ENCODE measurements at places on chromosomes 12 and 14.

GRCh38 chr14:73795974-73796373 is 55.7 kb upstream of the PTGR2 start:
- DNase-seq: no peak

DNA sequence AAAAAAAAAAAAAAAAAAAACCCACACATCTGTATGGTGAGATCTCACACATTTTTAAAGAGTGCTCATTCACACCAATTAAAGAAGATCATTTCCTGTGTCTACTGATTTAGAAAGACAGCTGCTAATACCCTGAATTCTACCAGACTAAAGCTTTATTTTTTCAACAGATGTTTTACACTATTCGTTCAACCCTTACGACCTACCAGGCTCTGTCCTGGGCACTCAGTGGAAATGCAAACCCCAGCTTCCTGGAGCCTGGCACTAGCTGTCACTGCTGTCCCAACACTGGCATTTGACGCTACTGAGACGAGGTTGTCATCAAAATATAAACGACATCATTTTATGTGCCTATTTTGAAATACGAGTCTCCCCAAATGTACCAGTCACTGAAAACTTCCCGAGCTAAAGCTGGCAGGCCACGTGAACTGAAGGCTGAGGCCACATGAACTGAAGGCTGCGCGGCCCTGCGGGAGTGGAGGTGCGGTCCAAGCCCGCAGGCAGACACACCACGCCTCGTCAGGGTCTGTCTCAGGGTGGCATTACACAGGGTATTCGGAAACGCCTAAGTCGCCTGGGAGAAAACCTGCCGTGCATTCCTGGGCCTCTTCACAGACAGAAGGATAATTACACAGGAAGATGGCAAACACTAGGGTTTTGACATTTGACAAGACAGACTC is 27.2 kb downstream of the SLC15A4 start:
- DNase-seq: no peak

DNA sequence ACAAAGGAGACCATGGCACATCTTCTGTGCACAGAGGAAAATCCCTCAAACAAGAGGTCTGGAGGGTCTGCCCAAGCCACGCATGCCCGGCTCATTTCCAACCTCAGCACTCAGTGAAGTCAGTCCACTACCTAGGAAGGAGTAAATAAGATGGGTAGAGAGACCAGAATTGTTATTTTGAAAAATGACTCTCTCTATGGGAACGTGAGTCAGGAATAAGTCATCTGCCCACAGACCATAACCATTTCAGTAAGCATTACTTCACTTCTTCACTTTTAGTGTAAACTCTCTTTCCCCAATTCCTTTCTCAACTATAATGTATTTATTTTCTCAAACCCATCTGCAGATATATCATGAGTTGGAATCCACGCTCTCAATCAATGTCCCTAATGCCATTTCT is 1039.9 kb upstream of the USP15 start:
- no peak for DNase-seq

DNA sequence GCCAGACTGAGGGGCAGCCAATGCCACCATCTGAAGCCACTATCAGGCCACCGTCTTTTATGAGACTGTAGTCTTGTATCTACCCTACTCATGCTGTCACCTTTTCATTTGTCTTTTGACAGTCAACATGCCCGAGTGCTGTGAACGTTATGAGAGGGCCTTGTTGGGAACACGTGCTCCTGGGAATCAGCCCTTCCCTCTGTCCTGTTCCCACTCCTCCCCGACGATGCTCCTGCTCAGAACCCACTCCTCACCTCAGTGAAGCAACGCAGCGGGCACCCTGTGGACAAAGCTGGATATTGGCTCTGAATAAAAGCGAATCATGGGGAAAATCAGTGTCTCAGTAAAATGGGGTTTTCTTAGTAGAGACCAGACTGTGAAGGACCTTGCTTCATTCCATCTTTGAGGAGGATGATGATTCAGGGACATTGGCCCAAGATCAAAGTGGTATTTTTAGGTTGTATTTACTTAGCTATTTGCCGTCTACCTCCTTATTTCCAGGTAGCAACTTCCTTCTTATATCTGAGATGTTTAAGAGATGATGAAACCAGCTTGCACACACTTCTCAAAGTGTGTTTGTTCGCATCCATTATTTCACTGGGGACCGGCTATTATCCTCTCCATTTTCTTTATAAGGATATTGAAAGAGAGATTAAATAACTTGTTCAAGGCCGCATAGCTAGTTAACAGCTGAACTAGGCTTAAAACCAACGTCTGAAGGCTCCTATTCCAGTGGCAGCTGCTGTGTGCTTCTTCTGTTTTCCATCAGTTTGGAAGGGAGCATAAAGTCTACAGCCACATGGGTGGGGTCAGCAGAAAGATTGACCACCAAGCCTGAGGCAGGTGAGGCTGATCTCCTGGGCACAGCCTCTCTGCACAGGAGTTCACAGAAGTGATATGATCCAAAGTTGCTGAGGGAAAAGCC is 43.9 kb upstream of the CTDSP2 start:
- DNase-seq: no peak

GRCh38 chr14:82855912-82856391 is 1322.3 kb upstream of the SEL1L start:
- DNase-seq: peak; percentile 1

DNA sequence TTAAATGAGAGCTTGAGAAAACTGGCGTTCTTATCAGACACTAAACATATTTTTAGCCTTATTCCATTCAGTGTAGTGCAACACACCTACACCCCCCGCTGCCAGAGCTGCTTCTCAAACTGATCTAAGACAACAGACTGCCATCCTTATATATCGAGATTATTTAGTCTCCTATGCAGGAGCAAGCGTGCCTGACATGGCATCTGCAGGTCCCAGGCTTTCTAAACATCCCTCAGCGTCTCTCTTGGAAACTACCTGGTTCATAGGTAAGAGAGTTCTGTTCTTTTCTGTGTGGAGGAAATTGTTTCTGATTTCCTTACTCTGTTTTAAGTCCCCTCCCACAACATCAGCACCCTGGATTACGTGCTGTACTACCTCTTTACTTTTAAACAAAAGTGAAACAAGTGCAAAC is 117.1 kb upstream of the PTPRB start:
- no peak for DNase-seq

Data from activated CD4-positive, alpha-beta T cell treated with anti-CD3 and anti-CD28 coated beads, Interleukin-2, Interleukin-6, amounts not matched to agents 100 ng/mL and 50 ng/mL, durations not matched to agents 16 hours and 8 hours (primary cell).